ENCODE measurements at places on chromosomes 2 and 18. TPM values are rescaled to one million over a fixed set of nuclear protein-coding genes. Genes with fewer than 3 reads are reported as not detected.

DNA sequence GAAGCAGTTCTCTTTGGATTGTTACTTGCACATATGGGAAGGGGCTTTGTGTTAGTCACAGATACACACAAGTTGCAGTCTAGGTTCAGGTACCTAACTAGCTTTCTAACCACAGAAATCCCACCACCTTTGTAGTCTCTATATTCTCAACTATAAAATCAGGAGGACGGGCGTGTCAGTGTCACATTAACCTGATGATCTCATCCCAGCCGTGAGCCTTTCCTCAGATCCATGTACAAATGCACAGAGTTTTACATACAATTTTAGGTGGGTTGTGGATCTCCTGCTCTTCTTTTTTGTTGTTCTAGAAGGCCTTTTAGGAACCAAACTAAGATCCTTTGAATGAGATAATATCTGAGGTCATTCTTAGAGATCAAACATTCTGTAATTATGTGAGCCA lies 94.0 kb downstream of the ZNF532 start:
- DNase-seq, result no peak

DNA sequence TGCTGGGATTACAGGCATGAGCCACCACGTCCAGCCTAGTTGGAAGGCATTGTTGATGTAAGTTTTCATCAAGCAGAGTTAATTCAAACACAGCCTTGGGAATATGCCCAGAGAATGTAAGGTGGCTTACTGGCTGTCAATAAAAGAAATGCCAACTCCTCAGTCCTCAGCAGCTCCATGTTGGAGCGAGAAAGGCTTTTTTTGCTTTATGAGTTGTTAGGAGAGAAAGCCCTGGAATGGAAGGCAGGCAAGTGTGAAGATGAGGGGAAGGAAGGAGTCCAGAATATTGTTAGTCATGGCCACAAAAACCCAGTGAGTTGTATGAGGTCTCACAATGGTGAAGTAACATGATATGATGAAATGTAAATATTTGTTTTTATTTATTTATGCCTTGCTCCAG lies 57.1 kb downstream of the MAP4K4 start:
- DNase-seq, result no peak

GRCh38 chr2:8595428-8595805 lies 86.4 kb upstream of the ID2 start:
- no peak for DNase-seq

GRCh38 chr2:99935662-99936061 lies 206.7 kb downstream of the AFF3 start:
- DNase-seq, result no peak

DNA sequence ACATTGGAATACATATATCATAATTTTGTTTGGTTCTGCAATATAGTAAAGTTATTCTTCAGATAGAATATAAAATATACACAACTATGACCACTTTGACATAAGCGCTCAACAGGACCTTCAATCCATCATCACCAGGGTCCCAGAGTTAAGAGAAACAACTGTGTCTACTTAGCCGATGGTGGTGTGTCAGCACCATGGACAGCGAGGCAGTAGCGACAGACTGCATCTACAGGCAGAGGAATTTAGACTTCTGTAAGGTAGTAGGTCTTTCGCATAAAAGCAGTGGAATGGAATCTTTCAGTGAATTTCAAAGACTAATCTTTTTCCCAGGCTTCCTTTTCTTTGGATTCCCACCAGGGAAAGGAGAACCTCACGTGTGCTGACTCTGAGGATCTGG lies 20.5 kb upstream of the LRPPRC start:
- DNase-seq, result peak; percentile 27

GRCh38 chr2:239192456-239192855 lies 208.4 kb downstream of the HDAC4 start:
- DNase-seq, result no peak

- no peak for DNase-seq
These were observed 136.6 kb upstream of the ACAA2 start for GRCh38 chr18:49949951-49950395.

- no peak for DNase-seq
These were observed 30.9 kb upstream of the COL5A2 start for GRCh38 chr2:189210250-189211087.

DNA sequence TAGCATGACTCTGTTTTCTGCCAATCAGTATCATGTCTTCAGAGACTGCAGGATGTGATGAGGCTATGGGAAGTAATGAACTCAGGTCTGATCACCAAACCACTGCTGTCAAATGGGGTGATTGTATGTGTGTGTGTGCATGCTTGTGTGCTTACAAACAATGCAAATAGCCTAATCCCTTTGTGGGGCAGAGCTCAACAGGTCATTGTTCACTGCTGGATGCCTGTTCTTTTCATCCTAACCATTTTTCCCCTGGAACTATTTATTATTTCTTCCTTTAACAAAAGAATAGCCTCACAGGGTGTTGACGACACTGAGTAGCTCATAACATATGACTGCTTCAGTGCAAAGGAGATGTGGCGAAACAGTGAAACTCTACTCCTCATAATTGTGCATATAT lies 55.9 kb downstream of the NXPH2 start:
- DNase-seq, result no peak

DNA sequence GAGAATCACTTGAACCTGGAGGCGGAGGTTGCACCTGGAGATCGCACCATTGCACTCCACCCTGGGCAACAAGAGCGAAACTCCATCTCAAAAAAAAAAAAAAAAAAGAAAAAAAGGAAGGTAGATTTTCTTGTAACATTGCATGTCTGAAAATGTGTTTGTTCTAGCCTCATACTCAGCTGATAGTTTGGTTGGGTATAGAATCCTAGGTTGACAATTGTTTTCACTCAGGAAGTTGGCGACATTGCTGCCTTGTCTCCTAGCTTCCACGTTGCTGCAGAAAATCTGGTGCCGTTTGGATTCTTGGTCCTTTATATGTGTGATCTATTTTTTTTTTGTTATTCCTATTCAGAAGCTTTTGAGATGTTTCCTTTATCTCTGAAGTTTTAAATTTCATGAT lies 4.7 kb downstream of the ING5 start:
- no peak for DNase-seq

DNA sequence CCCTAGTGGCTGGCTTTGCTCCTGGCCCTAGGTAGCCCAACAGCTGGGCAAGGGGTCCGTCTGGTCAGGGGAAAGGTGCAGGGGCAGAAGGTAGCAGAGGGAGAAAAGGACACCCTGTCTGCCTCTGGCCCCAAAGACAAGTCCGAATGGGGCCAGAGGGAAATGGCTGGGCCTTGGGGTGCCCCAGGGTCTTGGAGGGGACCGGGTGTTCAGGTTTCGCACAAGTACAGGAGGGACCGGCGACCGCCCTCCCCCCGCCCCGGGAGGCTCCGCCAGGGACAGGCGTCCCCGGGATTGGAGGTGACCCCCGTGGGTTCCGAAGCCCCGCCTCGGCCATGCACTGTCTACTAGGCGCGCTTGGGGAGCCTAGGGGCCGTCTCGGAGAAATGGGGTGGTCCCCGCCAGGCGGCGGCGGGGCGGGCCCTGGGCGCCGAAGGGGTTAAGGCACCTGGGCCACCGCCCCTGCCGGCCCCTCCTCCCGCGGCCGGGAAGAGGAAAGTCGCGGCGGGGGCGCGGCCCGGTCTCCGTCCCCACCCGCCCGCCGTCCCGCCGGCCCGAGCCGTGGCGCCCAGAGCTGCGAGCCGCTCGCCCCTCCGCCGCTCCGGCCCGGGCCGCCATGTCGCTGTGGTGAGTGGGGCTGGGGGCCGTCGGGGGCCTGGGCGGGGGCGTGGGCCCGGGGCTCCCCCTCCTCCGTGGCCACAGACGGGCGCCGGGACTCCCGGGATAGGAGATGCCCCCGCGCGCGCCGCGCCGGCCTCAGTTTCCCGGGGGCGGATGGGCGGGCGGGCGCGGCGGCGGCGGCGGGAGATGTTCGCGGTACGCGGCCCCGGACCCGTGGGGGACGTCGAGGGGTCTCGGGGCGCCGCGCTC lies at the start of gene B3GNT7:
TSS of gene B3GNT7 (plus strand) at position 523 of the 870 bp plus-strand sequence. CDS start at position 617, 94 bp downstream.
- no peak for DNase-seq

GRCh38 chr18:48347756-48348326 lies 61.3 kb downstream of the ZBTB7C start:
- no peak for DNase-seq

DNA sequence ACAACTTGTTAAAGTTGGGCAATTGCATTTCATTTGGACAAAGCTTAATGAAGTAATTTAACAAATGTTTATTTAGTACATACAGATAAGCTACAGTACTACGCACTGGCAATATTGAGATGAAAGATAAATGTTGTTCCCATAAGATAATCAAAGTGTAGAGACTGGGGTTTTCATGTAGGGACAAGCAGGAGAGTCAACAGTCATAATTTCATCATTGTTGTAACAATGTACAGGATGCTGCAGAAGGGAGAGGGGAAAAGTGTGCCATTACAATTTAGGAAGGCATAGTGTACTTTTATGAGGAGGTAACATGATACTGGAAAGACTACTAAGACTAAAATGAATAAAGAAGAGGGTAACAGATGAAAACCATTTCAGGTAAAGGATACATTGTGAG lies 441.6 kb downstream of the ERBB4 start:
- no peak for DNase-seq

- DNase-seq, result peak; percentile 23
These were observed 60.3 kb upstream of the AGPS start for GRCh38 chr2:177332026-177332991.

DNA sequence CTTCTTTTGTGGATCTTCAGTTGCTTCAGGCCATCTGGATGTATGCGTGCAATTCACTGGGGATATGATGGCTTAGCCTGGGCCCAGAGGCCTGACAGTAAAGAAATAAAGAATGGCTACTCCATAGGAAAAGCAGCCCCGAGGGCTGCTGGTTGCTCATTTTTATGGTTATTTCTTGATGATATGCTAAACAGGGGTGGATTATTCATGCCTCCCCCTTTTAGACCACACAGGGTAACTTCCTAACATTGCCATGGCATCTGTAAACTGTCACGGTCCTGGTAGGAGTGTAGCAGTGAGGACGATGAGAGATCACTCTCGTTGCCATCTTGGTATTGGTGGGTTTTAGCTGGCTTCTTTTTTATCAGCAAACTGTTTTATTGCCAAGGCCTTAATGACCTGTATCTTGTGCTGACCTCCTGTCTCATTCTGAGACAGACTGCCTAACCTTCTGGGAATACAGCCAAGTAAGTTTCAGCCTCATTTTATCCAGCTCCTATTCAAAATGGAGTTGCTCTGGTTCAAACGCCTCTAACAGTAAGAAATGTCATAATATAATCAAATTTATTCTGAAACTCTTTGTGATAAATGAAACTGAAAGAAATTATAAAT lies 60.5 kb downstream of the DSEL start:
- no peak for DNase-seq

DNA sequence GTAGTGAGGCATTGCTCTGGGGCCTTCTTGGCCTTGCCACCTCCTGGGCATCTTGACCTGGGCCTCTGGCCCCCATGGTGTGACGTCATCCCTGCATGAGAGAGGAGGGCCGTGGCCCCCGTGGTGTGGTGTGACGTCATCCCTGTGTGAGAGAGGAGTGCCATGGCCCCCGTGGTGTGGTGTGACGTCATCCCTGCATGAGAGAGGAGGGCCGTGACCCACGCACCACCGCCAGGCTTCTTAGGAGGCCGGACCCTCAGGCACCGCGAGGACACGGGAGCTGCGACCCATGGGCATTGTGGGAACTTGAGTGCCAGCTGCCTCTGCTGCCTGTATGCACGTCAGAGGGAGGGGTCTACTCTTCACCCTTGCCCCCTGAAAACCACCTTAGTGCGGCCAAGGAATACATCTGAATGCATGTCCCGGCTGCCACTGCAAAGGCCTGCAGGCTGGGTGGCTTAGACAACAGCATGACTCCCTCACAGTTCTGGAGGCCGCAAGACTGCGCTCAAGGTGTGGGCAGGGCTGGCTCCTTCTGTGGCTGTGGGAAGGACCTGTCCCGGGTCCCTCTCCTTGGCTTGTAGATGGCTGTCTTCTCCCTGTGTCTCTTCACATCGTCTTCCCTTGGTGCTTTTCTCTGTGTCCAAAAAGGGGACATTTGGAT lies 20.8 kb upstream of the OTOS start:
- DNase-seq, result no peak

DNA sequence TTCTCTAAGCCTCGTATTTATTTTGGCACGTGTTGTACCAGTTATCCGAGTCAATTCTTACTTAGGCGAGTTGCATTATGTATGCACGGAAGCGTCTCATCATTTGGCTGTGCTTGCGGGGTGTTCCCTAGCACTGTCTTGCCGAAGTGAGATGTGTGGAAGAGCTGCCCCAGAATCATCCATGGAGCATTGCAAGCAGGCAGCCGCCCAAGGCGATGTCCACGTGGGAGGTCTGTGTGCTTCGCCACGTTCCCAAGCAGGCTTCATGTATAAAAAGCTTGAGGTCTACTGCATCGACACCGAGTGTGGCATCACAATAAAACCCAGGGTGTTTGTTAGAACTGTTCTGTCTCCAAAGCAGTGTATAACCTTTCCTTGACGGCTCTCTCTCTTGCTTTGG lies 849.9 kb downstream of the DCDC2C start:
- no peak for DNase-seq

DNA sequence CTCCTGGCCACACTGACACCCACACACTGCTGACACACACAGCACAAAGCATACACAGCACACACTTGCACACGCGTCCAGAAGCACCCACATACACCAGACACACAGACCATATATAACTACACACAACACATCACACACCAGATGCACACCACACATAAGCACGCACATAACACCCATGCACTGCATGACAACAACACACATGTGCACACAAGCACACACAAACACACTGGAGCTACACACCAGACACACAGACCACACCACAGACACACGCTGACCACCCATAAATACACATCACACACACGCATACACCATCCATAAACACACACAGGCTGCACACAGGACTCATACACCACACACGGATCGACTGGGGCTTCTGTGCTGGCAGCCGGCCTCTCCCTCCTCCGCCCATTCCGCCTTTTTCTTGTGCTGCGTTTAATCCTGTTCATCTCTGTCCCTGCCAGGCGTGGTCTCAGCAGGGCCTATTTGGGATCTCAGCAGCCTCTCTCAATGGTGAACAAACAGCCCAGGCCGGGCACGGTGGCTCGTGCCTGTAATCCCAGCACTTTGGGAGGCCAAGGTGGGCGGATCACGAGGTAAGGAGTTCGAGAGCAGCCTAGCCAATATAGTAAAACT lies 396.9 kb upstream of the MYT1L start:
- DNase-seq, result no peak

GRCh38 chr2:79432731-79433146 lies 80.1 kb upstream of the CTNNA2 start:
- DNase-seq, result no peak

GRCh38 chr18:5979971-5980457 lies 84.7 kb upstream of the TMEM200C start:
- no peak for DNase-seq

GRCh38 chr2:205657579-205657978 lies 24.7 kb upstream of the NRP2 start:
- no peak for DNase-seq

GRCh38 chr2:152028182-152028862 lies 70.5 kb downstream of the CACNB4 start:
- DNase-seq, result no peak

GRCh38 chr2:182586426-182586825 lies 129.6 kb upstream of the DNAJC10 start:
- no peak for DNase-seq

GRCh38 chr2:217095511-217096205 lies 235.8 kb upstream of the TNP1 start:
- DNase-seq, result no peak

Gene RESP18
- total RNA-seq, result not detected

Gene PPM1G
- total RNA-seq, result 31.2 TPM

Gene ATP8B1
- not detected for total RNA-seq

Gene IL36RN
- not detected for total RNA-seq

Gene FBLN7
- 27.0 TPM for total RNA-seq

Gene FAM161A
- total RNA-seq, result 1.0 TPM

Gene L3MBTL4
- total RNA-seq, result 0.19 TPM

Gene MIB1
- 13.6 TPM for total RNA-seq

Gene DNPEP
- total RNA-seq, result 99.9 TPM

Gene TLX2
- total RNA-seq, result 0.30 TPM

Gene TMEFF2
- not detected for total RNA-seq

All from CD4-positive, alpha-beta T cell (primary cell).